Ovary (tissue), 10 donors: ENCODE measurements at places on chromosomes 3 and 15. TPM values are rescaled to one million over a fixed set of nuclear protein-coding genes. Genes with fewer than 3 reads are reported as not detected.

DCBLD2 gene
- 57.3 TPM for total RNA-seq

GRAMD2A gene
- total RNA-seq, result 2.0 TPM

SYNPR gene
- not detected for total RNA-seq

AQP9 gene
- 1.4 TPM for total RNA-seq

ATR gene
- 13.6 TPM for total RNA-seq

GOLGA6A gene
- not detected for total RNA-seq

GRCh38 chr15:72196409-72197040 is 1.1 kb downstream of the GRAMD2A start:
- no peaks in the 10 kb centered on the region for H3K27me3 ChIP-seq
- no peak for DNase-seq
- no peak overlapping the region for H3K4me3 ChIP-seq
- H3K27ac ChIP-seq, result no peak overlapping the region

DNA sequence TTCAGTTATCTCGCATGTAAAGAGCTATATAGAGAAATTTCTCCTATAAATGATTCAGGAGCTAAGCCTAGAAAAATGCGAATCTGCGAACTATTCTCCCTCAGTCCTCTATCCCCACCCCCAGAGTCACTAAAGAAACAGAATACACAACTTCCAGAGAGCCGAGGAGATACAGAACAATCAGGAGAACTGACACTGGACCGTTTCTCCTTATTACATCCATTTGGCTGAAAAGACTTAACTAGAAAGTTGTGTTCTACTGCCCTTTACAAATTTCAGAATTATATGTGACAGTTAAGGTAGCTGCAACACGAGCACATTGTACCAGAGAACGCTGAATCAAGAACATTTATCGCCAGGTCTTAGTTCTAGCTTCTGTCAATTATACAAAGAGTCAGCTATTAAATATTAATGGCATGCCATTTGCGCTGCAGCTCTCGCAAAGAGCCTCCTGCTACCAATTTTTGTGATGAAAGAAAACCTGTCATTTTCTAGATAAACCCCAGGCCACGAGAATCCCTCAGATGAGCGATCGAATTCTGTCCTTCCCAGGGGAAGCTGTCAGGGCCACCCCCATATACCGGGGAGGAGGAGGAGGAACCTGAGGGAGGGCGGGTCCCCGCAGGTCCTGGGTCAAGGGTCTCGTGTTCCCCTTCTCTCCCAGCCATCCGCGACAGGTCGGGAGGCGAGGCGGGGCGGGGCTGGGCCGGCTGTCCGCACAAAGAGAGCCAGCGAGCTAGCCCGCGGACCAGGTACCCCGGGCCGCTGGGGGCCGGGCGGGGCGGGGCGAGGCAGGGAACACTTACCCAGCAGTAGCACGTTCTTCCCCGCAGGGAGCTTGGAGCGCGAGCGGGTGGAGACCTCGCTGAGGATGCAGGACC is 878 bp downstream of the DYNC1LI1 start:
- no peaks in the 10 kb centered on the region for H3K36me3 ChIP-seq
- H3K27ac ChIP-seq, result peak overlapping the region; percentile 85
- H3K27me3 ChIP-seq, result no peaks in the 10 kb centered on the region
- H3K4me1 ChIP-seq, result peaks cover 7% of the 10 kb centered on the region
- DNase-seq, result peak; percentile 47

DNA sequence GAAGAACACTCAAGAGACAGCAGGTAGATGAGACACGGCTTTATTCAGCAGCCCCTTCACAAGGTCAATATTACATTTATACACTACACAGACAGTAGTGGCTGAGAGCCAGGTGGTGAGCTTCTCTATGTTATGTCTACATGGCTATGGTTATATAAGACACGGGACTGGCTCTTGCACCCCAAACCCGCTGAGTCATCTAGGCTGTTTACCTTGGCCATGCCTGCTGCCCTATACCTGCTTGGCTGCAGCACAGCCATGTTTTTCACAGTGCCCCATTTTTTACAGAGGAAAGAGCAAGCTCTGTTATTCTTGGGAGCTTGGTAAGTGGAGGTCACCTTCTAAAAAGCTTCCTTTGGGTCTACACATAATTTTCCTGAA is 231.6 kb downstream of the IGSF11 start:
- H3K27me3 ChIP-seq, result no peaks in the 10 kb centered on the region
- H3K27ac ChIP-seq, result no peak overlapping the region
- no peak overlapping the region for H3K4me3 ChIP-seq
- no peak for DNase-seq
- no peaks in the 10 kb centered on the region for H3K4me1 ChIP-seq

DNA sequence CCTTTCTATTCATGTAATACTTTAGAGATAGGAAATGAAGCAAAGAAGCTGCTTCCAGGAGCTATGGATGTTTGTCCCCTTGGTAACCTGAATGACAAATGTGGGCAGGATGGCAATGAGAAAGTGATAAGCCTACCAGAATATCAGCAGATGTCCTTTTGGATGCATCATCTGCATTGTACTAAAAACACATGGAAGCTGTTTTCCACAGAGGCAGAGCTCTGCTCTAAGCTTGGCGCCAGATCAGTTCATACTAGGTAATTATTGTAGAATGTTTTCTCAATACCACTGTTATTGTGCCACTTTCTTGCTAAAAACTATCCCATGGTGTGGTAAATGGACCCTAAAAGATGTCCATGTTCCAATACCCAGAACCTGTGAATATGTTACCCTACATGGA is 100.2 kb downstream of the DTWD1 start:
- no peaks in the 10 kb centered on the region for H3K4me1 ChIP-seq
- no peak for DNase-seq
- no peaks in the 10 kb centered on the region for H3K36me3 ChIP-seq

GRCh38 chr3:122697952-122698620 is 17.4 kb downstream of the PARP14 start:
- H3K27me3 ChIP-seq, result no peaks in the 10 kb centered on the region
- H3K27ac ChIP-seq, result no peak overlapping the region
- no peaks in the 10 kb centered on the region for H3K36me3 ChIP-seq
- H3K4me3 ChIP-seq, result no peak overlapping the region

- H3K27me3 ChIP-seq, result no peaks in the 10 kb centered on the region
- H3K4me1 ChIP-seq, result no peaks in the 10 kb centered on the region
- no peak overlapping the region for H3K4me3 ChIP-seq
- H3K36me3 ChIP-seq, result no peaks in the 10 kb centered on the region
- no peak for DNase-seq
Measured at GRCh38 chr15:47963265-47963664, 157.5 kb upstream of the SLC24A5 start.

- H3K36me3 ChIP-seq, result no peaks in the 10 kb centered on the region
- peaks cover 6% of the 10 kb centered on the region for H3K4me1 ChIP-seq
- H3K27ac ChIP-seq, result no peak within 1 kb of the TSS
- no peak for DNase-seq
- no peak within 1 kb of the TSS for H3K4me3 ChIP-seq
Measured at GRCh38 chr3:196216089-196216564, at the start of gene SLC51A. Gene SLC51A, plus strand, starts transcription at chr3:196216534. Its CDS starts 179 bp downstream, at chr3:196216713.

GRCh38 chr15:23854203-23854911 is 167.3 kb upstream of the NDN start:
- peaks cover 3% of the 10 kb centered on the region for H3K4me1 ChIP-seq
- DNase-seq, result no peak
- no peaks in the 10 kb centered on the region for H3K36me3 ChIP-seq
- H3K27me3 ChIP-seq, result no peaks in the 10 kb centered on the region

DNA sequence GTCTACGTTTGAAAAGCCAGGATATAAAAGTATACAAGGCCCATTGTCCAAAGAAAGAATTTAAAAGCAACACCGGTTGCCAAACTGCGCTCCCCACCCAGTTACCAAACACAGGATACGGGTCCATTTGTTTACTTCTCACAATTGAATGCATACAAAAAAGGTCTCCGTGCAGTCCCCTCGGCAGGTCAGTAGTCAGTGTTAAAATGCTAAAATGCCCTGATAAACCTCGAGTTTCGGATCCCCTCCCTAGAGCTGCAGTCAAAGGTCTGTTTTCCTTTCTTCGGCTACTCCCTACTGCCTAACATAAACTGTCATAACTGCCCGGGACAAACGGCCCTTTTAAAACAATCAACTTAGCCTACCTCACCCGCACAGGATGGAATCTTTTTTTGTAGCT is 534.6 kb downstream of the FOXP1 start:
- H3K27me3 ChIP-seq, result no peaks in the 10 kb centered on the region
- H3K4me1 ChIP-seq, result peaks cover 23% of the 10 kb centered on the region
- H3K36me3 ChIP-seq, result no peaks in the 10 kb centered on the region
- H3K4me3 ChIP-seq, result no peak overlapping the region
- no peak overlapping the region for H3K27ac ChIP-seq

DNA sequence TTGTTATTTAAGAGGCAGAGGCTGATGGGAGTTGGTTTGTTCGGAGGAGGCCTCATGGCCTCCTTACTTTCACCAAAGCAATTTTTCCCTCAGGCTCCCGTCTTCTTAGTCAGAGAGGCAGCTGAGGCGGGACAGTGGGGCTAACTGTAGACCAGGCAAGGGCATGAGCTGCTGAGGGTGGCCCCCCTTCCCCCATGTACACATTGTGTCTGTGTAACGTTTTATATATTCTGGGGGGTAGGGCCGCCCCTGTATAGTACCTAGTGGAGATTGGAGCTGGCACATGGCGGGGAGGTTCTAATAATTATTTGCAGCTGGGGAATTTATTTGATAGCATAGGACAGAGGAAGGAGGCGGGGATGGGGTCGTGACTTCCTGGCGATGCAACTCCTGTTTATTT is 35.1 kb downstream of the NGRN start:
- no peak for DNase-seq
- H3K4me1 ChIP-seq, result no peaks in the 10 kb centered on the region
- no peak overlapping the region for H3K4me3 ChIP-seq
- H3K27ac ChIP-seq, result no peak overlapping the region
- no peaks in the 10 kb centered on the region for H3K27me3 ChIP-seq
- no peaks in the 10 kb centered on the region for H3K36me3 ChIP-seq

- no peak for DNase-seq
- H3K36me3 ChIP-seq, result no peaks in the 10 kb centered on the region
- no peak overlapping the region for H3K27ac ChIP-seq
- no peaks in the 10 kb centered on the region for H3K27me3 ChIP-seq
- no peak overlapping the region for H3K4me3 ChIP-seq
- no peaks in the 10 kb centered on the region for H3K4me1 ChIP-seq
Measured at GRCh38 chr3:104715972-104716371, 650.7 kb upstream of the ALCAM start.

- no peaks in the 10 kb centered on the region for H3K27me3 ChIP-seq
- H3K36me3 ChIP-seq, result no peaks in the 10 kb centered on the region
- no peak overlapping the region for H3K4me3 ChIP-seq
- H3K27ac ChIP-seq, result no peak overlapping the region
Measured at GRCh38 chr3:138625707-138626365, 17.3 kb downstream of the FAIM start.

- H3K27me3 ChIP-seq, result no peaks in the 10 kb centered on the region
- H3K36me3 ChIP-seq, result no peaks in the 10 kb centered on the region
- no peak overlapping the region for H3K4me3 ChIP-seq
Measured at GRCh38 chr15:89356634-89357298, 22.1 kb upstream of the POLG start.
